PC-3 (cell line): ENCODE measurements at places on chromosomes 4 and X.
A peak's percentile ranks its signal among the peaks of the same experiment; 100 is the strongest.

GRCh38 chr4:184515606-184516005 is 41.3 kb upstream of the IRF2 start:
- no peak for DNase-seq

- DNase-seq = no peak
These were observed 101.2 kb downstream of the ARSF start for GRCh38 chrX:3142259-3143042.

GRCh38 chr4:86092684-86093083 is 267.2 kb downstream of the MAPK10 start:
- DNase-seq = peak; percentile 78

DNA sequence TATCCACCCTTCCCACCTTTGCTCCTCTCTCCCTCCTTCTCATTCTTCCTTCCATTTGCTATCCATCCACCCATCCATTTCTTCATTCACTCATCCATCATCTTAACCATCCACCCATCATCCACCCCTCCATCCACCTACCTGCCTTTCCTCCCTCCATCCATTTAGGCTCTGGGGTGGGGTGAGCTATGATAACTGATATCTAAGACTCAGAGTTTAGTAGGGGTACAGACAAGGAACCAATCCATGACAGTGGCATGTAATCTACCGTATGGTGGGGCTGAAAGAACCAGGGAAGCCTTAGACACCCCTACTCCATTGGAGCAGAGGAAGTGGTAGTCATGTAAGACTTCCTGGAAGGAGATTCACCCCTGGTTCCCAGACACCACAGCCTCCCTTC is 23.2 kb downstream of the PSAPL1 start:
- no peak for DNase-seq

DNA sequence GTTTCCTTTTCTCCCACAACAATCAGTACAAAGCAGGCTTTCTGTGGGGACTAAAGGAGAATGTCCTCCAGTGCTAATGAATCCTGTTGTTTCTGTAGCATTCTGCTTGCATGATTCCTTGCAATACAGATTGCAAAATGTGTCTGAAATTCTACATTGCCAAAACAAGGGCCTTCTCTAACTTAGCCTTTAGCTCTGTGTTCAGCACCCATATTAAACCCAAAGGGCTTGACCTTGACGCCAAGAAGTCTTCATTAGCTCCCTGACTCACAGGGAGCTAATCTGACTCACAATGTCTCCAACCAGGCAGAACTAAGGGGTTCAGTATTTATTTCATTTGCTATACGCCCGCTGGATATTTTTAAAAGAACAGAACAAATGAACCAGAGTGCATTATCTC is 241.4 kb upstream of the CLNK start:
- no peak for DNase-seq

DNA sequence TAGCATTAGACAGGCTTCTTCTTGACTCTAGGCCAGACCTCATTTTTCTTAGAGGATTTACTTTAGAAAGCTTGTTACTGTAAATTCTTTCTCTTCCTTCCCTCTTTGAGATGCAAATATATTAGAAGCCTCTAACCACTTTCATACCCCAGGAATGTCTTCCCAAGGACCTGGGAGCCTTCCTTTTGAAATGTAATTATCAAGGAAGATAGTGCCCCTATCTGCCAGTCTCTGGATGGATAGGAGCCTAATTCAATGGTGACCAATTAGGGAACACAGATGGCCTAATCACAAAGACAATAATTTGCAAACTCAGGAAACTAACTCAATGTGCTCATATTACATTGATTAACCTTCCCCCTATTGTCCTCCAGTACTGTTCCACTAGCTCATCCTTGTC is 145.6 kb upstream of the DCAF8L1 start:
- DNase-seq = no peak

GRCh38 chrX:134669378-134670098 is 11.3 kb upstream of the PLAC1 start:
- peak; percentile 87 for DNase-seq

DNA sequence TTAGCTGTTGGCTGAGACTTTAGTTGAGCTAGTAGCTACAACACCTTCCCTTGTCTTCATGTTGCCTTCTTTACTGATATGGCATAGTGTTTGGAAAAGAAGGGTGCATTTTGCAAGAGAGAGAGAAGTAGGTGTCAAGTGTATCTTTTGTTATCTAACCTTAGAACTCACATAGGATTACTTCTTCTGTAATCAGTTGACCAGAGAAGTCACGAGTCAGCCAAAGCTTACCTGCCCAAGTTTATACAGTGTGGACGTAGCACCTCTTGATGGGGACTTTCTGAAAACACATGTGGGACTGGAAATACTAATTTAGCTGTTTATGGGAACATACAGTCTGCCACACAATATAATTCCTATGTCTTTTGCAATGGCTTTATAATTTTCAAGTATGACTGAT is 56.0 kb downstream of the UGT8 start:
- no peak for DNase-seq

- DNase-seq = no peak
These were observed 542 bp upstream of the KLF8 start for GRCh38 chrX:56231537-56232090.

GRCh38 chr4:13492747-13493146 is 8.6 kb upstream of the RAB28 start:
- DNase-seq = no peak

DNA sequence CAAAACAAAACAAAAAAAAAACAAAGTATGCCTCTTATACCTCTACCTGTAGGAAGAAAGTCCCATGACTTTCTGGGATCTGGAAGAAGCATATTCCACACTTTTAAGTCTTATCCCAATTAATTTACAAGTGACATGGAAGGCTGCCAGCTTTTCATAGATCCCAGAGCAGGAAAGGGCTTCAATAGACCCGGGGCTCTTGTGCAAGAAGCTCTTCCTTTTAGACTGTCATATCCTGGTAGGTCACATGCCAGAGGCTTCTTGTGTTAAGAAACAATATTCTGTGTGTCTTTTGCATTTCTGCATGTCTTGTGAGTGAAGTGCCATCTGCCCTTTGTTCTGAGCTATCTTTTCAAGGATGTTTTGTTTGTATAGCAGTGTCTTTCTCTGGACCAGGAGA is 84.4 kb upstream of the PHOX2B start:
- DNase-seq = no peak

DNA sequence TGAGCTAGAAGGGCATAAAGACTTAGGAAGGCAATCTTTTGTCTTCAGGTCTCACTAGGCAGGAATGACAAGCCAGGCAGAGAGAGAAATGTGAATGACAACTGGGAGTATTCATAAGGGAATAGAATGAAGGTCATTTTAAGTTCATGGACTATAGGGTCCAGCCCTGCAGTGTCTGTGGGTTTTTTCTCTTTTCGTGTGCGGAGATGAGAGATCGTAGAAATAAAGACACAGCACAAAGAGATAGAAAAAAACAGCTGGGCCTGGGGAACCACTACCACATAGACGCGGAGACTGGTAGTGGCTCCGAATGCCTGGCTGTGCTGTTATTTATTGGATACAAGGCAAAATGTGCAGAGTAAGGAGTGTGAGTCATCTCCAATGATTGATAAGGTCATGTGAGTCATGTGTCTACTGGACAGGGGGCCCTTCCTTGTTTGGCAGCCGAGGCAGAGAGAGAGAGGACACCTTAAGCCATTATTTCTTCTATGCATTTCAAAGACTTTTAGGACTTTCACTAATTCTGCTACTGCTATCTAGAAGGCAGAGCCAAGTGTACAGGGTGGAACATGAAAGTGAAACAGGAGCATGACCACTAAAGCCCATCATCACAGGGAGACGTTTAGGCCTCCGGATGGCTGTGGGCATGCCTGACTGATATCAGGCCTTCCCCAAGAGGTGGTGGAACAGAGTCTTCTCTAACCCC is 921.8 kb upstream of the PCDH10 start:
- DNase-seq = peak; percentile 37

DNA sequence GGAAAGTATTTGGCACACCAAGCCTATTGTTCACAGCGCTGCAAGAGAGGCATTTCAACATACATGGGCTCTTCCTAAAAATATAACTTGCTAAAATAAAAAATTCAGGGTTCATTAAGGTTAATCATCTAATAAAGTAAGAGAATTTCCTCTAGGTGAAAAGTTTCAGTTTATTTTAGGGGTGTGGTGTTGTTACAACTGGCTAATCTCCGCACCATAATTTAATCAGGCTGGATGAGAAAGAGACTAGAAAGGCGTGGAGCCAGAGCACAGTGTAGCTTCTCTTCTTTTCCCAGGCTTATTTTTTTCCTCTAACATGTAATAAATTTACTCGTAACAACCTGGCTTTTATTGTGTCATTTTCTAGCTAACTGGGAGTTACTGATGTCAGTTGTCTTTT is 47.9 kb downstream of the FHL1 start:
- no peak for DNase-seq

DNA sequence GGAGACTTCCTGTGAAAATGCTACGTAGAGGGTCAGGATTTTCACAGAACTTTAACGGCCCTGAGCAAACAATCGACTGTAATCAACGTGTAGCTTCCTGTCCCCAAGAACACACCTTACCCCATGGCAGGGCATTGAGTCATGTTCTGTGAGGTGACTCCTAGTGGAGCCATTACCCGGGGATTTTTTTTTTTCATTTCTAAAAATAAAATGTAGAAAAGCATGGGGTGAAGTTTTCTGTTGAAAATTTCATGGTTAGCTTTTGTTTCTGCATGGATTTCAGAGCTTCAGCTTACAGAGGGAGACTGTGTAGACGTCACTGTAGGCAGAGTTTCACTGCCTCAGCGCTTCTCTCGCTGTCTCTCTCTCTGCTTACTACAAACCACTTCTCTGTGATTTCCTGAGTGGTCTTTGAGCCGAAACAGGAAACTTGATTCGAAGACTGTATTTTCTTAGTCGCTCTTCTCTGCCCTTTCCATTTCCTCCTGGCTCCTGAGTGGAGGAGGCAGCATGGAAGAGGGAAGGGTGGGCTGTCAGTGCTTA is 111.7 kb downstream of the NFKB1 start:
- DNase-seq = peak; percentile 56

DNA sequence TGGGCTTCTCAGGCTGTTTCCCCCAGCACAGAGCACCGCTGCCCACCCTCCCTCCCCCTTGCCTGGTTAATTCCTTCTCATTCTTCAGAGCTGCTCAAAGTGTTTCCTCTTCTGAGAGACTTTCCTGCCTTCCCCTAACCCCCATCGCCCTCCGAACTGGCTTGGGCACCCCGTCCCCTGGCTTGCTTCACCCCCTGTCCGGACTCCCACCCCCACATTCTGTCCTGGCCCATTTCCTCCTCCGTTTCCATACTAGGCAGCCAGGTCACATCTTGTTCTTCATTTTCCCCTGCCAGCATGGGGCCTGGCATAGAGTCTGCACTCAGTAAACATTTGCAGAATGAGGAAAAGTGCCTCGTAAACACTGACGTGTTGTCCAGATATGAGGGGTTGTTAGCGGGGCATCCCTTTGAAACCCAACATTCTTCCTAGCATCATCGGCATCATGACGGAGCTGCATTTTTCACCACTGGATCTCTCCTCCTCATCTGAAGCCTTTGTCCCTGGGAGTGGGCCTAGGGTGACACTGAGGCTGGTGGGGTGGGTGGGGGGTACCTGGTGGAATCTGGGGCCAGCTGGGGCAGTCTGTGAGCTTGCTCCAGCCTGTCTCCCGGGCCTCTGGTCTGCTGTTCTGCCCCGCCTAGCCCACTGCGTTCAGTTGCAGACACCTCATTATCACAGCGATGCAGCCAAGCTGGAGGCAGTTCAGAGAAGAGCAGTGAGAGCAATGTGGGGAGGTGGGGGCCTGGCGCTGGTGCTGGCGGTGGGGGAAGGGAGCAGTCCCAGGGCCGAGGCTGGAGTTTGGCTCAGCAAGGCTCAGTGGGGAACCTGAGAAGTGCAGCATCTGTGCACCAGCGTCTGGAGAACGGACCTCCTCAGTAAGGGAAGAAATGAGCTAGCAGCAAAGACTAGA is 149.4 kb upstream of the PJA1 start:
- no peak for DNase-seq

DNA sequence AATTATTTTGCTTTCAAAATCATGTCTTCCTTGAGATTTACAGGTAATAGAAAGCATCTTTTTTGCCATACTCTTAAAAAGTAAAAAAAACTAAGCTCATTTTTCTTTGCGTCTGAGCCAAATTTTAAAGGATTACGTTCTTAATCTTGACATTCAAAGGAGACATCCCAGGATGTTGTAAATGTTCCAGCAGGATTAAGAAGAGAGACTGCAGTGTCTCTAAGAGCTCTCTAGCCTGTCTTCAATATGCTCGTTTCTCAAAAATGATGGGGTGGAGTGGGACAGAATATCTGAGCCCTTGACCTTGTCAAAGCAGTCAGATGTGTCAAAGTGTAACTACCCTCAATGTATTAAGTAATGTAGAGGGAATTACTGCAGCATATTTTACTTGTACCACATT is 363.3 kb downstream of the PCDH7 start:
- DNase-seq = no peak

DNA sequence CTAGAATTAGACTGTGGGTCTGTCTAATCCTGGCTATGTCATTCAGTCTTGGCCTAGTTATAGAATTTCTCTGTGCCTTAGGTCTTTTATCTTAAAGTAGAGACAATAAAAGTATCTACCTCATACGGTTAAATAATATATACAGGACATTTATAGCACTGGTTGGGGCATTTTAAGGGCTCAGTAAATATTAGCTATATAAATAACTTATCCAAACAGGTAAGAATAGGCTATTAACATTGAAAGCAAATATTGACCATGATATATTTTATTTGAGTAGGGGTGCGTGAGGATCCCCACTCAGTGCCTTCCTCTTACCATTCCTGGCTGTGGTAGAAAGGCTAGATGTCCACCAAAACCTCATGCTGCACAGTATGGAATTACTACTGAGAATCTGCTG is 47.4 kb downstream of the HSD17B13 start:
- peak; percentile 6 for DNase-seq

DNA sequence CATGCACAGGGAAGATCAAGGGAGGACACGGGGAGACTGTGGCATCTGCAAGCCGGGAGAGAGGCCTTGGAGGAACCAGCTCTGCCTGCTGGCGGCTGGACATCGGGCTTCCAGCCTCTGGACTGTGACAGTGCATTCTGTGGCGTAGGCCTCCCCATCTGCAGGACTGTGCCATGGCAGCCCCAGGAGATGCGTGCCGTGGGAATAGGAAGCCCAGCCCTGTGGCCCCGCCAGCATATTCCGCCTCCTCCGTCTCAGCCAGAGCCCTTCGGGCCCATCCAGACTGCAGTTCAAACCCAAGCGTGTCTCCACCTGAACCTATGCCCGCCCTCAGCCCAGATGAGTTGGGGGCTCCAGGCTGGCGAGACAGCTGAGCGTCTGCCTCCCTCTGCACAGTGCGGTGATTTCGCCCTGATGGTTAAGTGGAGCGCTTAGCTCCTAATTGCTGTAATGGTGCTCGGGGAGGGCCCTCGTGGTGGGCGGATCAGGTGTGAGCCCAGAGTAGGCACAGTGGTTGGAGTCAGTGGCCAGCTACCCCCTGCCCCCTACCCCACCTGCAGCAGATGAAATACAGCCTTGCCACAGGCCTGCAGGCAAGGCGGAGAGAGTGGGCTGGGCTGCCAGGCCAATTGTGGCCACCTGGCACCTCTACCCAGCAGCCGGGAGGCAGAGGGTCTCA is 133.9 kb downstream of the HMX1 start:
- DNase-seq = no peak

DNA sequence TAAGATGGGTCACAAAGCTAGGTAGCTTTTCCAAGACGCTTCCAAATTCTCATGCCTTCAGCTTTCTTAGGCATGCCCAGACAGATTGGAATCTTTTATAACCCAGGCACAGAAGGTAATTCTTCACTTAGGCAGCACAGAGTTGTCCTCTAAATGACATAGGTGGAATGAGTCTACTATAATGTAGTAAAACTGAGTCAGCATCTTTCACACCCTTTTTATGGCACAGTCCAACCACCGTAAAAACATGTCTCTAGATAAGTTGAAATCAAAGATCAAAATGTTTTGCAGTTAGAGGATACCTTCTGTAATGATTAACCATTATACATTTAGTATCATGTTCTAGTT is 128.4 kb upstream of the FAT1 start:
- no peak for DNase-seq
